ENCODE measurements at places on chromosomes 1 and 21.

GRCh38 chr1:159828581-159829272 lies 2.1 kb downstream of the SLAMF8 start:
- no peak for DNase-seq

DNA sequence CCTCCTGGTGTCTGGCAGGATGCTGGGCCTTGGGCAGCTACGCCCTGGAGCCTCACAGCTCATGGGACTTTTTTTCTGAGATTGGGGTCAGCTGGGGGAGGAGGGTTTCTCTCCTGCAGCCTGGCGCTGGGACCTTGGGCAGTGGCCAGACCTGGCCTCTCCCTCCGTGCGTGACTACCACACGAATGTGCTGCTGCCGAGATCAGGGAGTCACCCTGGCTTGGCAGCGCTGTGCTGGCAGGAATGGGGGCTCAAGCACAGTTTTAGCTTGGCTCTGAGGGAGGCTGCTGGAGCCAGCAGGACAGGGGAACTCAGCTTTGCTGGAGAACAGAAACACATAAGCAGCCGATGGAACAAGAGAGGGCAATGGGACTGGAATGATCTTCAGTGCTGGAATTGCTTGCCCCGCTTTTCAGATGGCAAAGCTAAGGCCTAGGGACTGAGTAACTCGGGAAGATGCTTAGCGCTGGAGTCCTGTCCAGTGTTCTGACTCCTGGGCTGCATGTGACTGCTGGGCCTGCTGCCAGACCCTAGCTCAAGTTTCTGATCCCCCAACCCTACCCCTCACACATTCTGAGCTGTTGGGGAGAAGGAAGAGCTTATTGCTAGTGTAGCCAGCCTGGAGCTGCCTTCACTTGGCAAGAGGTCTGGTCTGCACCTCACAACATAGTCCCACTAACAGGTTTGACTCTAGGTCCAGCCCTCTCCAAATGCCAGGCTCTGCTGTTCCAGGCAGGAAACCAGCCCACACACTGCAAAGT lies 69.9 kb downstream of the NAV1 start:
- no peak for DNase-seq

DNA sequence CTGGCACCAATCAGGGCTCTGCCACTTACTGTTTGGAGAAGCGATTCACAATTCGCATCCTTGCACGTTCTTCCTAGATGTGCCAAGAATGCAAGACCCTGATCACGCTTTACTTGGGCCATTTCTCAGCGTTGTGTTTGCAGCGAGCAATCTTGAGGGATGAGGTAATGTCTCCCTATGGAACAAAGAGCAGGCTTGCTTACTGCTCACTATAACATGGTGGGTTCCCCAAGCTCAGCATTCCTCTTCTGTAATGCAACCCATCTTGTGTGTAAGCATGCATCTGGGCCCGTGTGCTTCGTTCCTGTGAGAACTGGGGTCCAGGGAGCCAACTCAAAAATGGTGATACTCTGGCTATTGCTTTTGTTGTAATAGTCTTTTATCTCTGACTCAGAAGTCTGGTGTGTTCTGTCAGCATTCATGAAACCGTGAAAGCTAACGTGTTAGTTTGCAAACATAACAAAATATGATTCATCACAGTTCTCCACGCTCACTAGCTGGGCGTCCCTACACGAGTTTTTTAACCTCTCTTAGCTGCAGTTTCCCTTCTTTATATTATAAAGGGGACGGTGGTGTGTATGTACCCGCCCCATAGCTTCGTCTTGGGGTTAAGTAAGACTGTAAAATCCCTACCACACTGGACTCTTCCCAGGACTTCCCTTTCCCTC lies 33.3 kb downstream of the DNTTIP2 start:
- DNase-seq = no peak

DNA sequence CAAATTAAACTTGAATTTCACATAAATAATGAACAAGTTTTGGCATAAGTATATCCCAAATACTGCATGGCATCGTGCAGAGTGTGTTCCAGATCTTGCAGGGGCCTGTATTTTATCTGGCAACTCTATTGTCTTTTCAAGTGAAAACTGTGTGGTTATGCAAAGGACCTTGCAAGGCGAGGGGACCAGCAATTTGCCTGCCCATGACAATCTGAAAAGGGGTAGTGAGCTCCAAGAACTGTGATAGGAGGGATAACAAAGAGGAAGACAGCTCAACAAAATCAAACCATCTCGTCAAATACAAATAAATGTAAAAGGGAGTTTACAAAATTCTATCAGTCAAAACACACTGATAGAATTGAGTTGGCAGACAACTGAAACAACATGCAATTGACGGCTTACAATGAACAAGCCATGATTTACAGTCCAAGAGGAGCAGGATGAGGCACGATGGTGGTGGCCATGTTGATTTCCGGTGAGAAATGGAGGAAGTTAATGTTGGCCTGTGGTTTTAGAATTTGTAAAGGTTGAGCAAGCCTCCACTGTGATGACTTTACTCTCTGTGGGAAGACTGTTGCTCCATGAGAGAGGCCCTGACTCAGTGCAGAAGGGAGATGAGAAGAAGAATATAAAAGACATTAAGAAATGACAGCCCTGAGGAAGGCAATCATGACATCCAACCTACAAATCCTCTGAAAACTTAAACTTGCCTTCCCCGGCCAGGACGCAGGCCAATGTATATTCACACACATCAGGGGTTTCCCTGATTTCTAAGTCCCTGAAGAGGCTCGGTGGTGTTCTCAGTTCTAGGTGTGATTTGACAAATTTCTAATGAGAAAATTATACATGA lies 132.2 kb downstream of the ADSS2 start:
- no peak for DNase-seq

- DNase-seq = peak; percentile 90
Observed at GRCh38 chr1:228378090-228378872, 28.4 kb downstream of the TRIM11 start.

DNA sequence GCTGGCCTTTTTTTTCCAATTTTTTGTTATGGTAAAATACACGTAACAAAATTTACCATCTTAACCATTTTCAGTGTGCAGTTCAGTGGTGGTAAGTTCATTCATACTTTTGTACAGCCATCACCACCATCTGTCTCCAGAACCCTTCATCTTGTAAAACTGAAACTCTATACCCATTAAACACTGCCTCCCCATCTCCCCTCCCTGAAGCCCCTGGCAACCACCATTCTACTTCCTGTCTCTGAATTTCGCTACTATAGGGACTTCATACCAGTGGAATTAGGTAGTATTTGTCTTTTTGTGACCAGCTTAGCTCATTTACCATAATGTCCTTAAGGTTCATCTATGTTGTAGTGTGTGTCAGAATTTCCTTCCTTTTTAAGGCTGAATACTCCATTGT lies 8.7 kb downstream of the PKNOX1 start:
- DNase-seq = no peak

GRCh38 chr1:117842408-117843170 lies 86.8 kb downstream of the GDAP2 start:
- DNase-seq = no peak

- no peak for DNase-seq
Observed at GRCh38 chr1:41708332-41708731, 210.4 kb downstream of the HIVEP3 start.

DNA sequence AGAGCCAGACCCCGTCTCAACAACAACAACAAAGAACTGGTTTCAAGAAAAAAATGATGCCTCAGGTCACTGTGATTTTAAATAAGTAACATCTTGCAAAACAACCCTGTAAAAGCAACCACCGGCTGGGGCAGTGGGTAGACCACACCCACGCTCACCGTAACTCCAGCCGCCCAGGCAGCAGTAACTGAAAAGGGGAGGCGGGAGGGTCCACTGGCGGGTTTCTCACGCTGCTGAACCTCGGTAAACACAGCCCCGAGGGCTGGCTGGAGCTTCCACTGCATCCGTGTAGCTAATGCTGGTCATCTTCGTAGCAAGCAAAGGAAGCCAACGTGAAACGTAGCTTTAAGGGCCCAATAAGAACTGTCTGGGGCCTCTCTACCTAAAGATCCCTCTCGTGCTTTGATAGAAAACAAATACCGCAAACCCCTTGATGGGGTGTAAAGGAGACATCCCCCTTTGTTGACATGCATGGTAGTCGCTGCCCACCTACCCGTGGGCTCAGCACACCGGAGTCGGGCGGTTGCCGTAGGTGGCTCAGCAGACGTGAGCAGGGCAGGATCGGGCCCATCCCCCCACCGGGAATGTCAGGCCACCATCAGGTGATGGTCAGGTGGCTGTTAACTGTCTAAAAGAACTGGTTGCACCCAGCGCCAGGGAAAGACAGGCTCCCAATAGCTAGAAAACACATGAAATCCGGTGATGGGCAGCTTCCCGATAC lies 4.2 kb downstream of the C1orf159 start:
- DNase-seq = no peak

DNA sequence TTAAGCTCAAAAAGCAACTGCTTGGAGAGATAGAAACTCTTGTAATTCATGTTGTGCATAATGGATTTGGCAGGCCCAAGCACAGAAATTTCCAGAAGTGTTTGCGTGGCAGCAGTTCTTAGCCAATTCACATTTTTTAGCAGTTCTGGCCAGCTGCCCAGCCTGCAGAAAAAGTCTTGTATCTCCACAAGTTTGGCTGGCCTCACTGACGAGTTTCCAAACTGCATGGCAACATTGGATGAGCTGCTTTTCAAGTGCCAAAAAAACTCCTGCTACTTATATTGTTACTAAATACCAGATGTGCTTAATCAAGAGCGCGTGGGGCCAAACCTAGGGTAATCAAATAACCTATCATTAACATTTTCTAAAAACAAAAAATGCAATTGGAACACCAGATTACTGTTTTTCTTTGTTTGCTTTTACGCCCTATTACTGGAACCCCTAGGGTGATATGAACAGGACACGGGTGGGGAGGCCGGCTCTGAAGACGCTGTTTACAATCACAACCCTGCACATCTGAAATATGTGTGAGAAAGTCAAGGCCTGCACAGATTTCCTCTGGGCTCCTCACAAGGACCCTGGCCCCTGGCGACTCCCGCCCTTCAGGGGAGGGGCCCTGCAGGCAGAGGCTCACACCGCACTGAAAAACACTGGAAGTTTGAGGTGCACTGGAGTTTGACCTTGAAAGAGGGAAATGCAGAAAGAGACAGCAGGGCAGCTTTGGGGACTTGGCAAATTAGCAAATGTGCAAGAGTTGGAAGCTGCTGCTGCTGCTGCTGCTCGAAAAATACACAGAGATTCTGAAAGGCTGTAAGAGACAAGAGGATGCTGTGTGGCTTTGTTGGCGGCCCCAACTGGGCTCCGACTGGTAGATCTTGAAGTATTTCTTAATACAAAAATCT lies 55.2 kb upstream of the TARBP1 start:
- DNase-seq = no peak

GRCh38 chr1:221832151-221832550 lies 90.3 kb upstream of the DUSP10 start:
- DNase-seq = no peak

GRCh38 chr21:35189077-35189863 lies 140.2 kb upstream of the RUNX1 start:
- no peak for DNase-seq
